Sigmoid colon (tissue), 7 donors: ENCODE measurements at places on chromosomes 3 and 15. TPM values are rescaled to one million over a fixed set of nuclear protein-coding genes. Genes with fewer than 3 reads are reported as not detected.

GRCh38 chr3:179591313-179591712 lies 13.1 kb downstream of the MRPL47 start:
- no peak for DNase-seq
- H3K4me3 ChIP-seq = no peak overlapping the region
- peaks cover 40% of the 10 kb centered on the region for H3K36me3 ChIP-seq
- H3K27ac ChIP-seq = no peak overlapping the region

The TRH gene
- polyA plus RNA-seq = not detected

The PFN2 gene
- polyA plus RNA-seq = 50.5 TPM

- H3K4me1 ChIP-seq = no peaks in the 10 kb centered on the region
- peaks cover 6% of the 10 kb centered on the region for H3K36me3 ChIP-seq
- H3K27ac ChIP-seq = peak overlapping the region; percentile 18
- DNase-seq = no peak
- no peak overlapping the region for H3K4me3 ChIP-seq
- H3K27me3 ChIP-seq = no peaks in the 10 kb centered on the region
Observed at GRCh38 chr3:50649451-50649931, 25.2 kb upstream of the DOCK3 start.

DNA sequence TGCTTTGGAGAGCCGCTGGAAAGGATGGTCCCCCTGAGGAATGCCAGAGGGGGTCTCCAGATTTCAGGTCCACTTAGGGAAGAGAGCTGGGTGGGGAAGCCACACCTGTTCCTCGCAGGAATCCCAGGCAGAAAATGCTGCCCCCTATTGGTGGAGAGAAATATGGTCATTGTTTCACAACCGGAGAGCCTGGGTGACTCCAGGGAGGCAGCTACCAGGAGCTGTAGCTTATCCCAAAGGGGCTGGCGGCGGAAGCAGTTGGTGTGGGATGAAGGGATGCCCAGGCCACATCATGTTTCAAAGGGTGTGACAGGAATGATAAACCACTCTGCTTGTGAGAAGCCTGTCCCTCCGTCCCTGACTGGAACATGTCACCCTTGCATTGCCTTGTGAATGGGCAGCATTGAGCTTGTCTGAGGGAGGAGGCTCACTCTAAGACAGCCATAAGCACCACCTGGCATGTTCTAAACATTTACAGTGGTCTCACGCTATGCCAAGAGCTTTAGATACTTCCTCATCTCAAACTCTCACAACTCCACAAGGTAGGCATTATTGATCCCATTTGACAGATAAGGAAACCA lies 34.5 kb downstream of the POMGNT2 start:
- H3K36me3 ChIP-seq = no peaks in the 10 kb centered on the region
- no peak overlapping the region for H3K4me3 ChIP-seq
- H3K27me3 ChIP-seq = no peaks in the 10 kb centered on the region

GRCh38 chr3:114597012-114597411 lies 303.2 kb downstream of the TIGIT start:
- H3K4me1 ChIP-seq = peaks cover 11% of the 10 kb centered on the region
- H3K36me3 ChIP-seq = no peaks in the 10 kb centered on the region
- H3K4me3 ChIP-seq = no peak overlapping the region
- no peak overlapping the region for H3K27ac ChIP-seq
- H3K27me3 ChIP-seq = no peaks in the 10 kb centered on the region

DNA sequence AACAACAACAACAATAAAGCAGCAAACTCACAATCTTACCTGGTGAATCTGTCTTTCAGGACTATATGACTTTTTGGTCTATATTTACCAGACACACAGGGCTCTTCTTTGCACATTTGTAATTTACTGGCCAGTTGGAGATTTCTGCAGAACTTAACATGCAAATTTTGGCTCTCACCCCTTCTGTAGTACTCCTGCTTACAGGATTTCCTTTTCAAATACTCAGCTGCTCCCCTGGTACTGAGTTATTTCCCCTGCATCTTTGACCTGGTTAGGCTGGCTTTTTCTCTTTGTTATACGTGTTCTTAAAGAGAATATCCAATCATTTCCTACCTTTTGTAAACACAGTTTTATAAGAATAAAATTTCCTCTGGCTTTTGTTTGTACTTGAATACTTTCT lies 228.0 kb downstream of the MBNL1 start:
- no peaks in the 10 kb centered on the region for H3K4me1 ChIP-seq
- no peak overlapping the region for H3K4me3 ChIP-seq
- peak overlapping the region; percentile 56 for H3K27ac ChIP-seq
- DNase-seq = no peak
- H3K27me3 ChIP-seq = no peaks in the 10 kb centered on the region

The GOLGA6D gene
- polyA plus RNA-seq = not detected

DNA sequence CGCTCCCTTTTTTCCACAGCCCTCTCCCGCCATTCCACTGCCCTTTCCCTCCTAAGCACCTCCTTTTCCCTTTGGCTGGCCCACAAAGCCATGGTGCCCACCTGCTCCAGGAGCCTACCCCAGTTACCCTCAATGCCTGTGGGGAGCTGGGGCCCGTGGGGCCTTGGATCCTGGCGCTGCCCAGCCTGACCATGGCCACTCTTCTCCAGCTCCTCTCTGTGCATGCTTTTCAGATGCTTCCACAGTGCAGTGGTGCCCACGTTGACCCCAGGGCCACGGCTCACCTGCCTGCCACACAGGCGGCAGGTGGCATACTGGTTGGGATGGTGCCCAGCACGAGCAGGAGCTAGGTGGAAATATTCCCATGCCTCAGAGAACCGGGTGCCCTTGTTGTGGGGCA lies 1.5 kb downstream of the ZBED2 start:
- no peak for DNase-seq
- no peak overlapping the region for H3K4me3 ChIP-seq
- H3K27me3 ChIP-seq = no peaks in the 10 kb centered on the region

The SSUH2 gene
- 0.95 TPM for polyA plus RNA-seq

GRCh38 chr3:112561484-112561733 lies 353 bp downstream of the ATG3 start:
- peak overlapping the region; percentile 68 for H3K4me3 ChIP-seq
- peak overlapping the region; percentile 98 for H3K27ac ChIP-seq
- no peaks in the 10 kb centered on the region for H3K4me1 ChIP-seq
- H3K27me3 ChIP-seq = no peaks in the 10 kb centered on the region
- no peaks in the 10 kb centered on the region for H3K36me3 ChIP-seq

- no peak overlapping the region for H3K27ac ChIP-seq
- H3K36me3 ChIP-seq = no peaks in the 10 kb centered on the region
- H3K4me1 ChIP-seq = no peaks in the 10 kb centered on the region
- DNase-seq = no peak
- no peak overlapping the region for H3K4me3 ChIP-seq
Observed at GRCh38 chr3:101387351-101387750, 67.0 kb upstream of the IMPG2 start.

DNA sequence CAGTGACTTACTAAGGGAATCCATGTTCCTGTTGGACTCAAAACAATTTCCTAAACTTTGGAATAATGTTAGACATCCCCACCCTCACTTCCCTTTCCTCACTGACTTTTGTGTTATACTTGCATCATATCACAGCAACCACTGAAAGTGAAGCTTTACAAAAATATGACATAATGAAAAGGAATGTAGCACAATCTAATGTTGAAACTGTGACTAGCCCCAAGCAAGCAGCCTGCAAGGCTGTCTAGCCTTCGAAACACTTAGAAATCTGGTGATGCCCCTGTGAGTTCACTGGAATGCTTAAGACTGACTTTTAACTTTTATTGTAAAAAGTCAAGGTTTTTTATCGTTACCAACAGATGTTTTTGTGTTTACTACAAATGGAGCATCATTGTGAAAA lies 203.7 kb upstream of the ZNF385D start:
- no peaks in the 10 kb centered on the region for H3K27me3 ChIP-seq
- H3K36me3 ChIP-seq = no peaks in the 10 kb centered on the region
- H3K4me1 ChIP-seq = no peaks in the 10 kb centered on the region
- no peak for DNase-seq

The SNTN gene
- not detected for polyA plus RNA-seq

The PATL2 gene
- polyA plus RNA-seq = 1.2 TPM

- no peaks in the 10 kb centered on the region for H3K27me3 ChIP-seq
- peak overlapping the region; percentile 75 for H3K27ac ChIP-seq
- peaks cover 15% of the 10 kb centered on the region for H3K4me1 ChIP-seq
Observed at GRCh38 chr15:76973362-76973743, 21.6 kb upstream of the PSTPIP1 start.

The CGNL1 gene
- polyA plus RNA-seq = 2.4 TPM

The APOD gene
- 8.1 TPM for polyA plus RNA-seq

- no peaks in the 10 kb centered on the region for H3K27me3 ChIP-seq
- H3K4me1 ChIP-seq = no peaks in the 10 kb centered on the region
- H3K4me3 ChIP-seq = no peak overlapping the region
- no peak for DNase-seq
- H3K36me3 ChIP-seq = no peaks in the 10 kb centered on the region
- H3K27ac ChIP-seq = no peak overlapping the region
Observed at GRCh38 chr3:164890061-164890460, 188.2 kb downstream of the SI start.

The CLDN11 gene
- polyA plus RNA-seq = 6.0 TPM
